ENCODE measurements at places on chromosomes 2 and 18. TPM values are rescaled to one million over a fixed set of nuclear protein-coding genes. Genes with fewer than 3 reads are reported as not detected.
A peak's percentile ranks its signal among the peaks of the same experiment; 100 is the strongest.

The MGAT4A gene
- polyA plus RNA-seq, result 4.6 TPM

The SGPP2 gene
- polyA plus RNA-seq, result 3.4 TPM

The MFSD2B gene
- 0.20 TPM for polyA plus RNA-seq

The CAVIN2 gene
- polyA plus RNA-seq, result 31.5 TPM

GRCh38 chr18:78144669-78145068 lies 834.9 kb upstream of the SALL3 start:
- no peak overlapping the region for H3K4me3 ChIP-seq
- no peaks in the 10 kb centered on the region for H3K36me3 ChIP-seq
- no peaks in the 10 kb centered on the region for H3K27me3 ChIP-seq
- DNase-seq, result no peak
- H3K27ac ChIP-seq, result no peak overlapping the region
- H3K4me1 ChIP-seq, result no peaks in the 10 kb centered on the region

GRCh38 chr2:36753706-36754221 lies 57.3 kb downstream of the VIT start:
- H3K27ac ChIP-seq, result no peak overlapping the region
- no peaks in the 10 kb centered on the region for H3K36me3 ChIP-seq
- H3K4me1 ChIP-seq, result no peaks in the 10 kb centered on the region
- no peak for DNase-seq

DNA sequence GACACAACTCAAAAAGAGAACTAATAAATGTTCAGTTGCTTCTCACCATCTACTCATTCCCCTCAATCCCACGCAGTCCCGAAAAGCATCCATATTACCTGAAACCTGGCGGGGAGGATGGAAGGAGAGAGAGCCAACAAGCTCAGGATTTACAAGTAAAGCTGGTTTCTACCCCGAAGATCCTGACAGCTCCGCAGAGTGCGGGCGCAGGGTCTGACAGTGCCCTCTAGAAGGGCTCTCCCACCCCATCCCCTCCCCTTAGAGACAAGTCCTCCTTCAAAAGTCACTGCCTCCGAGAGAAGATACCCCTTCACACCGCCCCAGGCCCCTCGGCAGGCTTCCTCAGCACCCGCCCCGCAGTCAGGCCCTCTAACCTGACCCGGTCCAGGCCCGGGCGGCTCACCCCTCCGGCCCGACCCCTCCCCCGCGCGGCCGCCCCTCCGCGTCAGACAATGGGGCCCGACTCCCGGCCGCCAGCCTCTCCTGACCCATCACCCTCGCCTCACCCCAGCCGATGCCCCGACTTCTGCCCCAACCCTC lies 550 bp downstream of the RAB1A start:
- peak overlapping the region; percentile 93 for H3K27ac ChIP-seq
- H3K4me1 ChIP-seq, result peaks cover 45% of the 10 kb centered on the region
- H3K4me3 ChIP-seq, result peak overlapping the region; percentile 76
- H3K27me3 ChIP-seq, result no peaks in the 10 kb centered on the region
- no peaks in the 10 kb centered on the region for H3K36me3 ChIP-seq

GRCh38 chr2:47043142-47043890 lies 111.8 kb downstream of the STPG4 start:
- no peaks in the 10 kb centered on the region for H3K36me3 ChIP-seq
- no peaks in the 10 kb centered on the region for H3K27me3 ChIP-seq
- DNase-seq, result peak; percentile 59
- peak overlapping the region; percentile 81 for H3K27ac ChIP-seq

- DNase-seq, result no peak
- H3K4me3 ChIP-seq, result no peak overlapping the region
- H3K27me3 ChIP-seq, result no peaks in the 10 kb centered on the region
- no peak overlapping the region for H3K27ac ChIP-seq
- no peaks in the 10 kb centered on the region for H3K36me3 ChIP-seq
Measured at GRCh38 chr2:7358865-7359447, 441.7 kb downstream of the RNF144A start.

DNA sequence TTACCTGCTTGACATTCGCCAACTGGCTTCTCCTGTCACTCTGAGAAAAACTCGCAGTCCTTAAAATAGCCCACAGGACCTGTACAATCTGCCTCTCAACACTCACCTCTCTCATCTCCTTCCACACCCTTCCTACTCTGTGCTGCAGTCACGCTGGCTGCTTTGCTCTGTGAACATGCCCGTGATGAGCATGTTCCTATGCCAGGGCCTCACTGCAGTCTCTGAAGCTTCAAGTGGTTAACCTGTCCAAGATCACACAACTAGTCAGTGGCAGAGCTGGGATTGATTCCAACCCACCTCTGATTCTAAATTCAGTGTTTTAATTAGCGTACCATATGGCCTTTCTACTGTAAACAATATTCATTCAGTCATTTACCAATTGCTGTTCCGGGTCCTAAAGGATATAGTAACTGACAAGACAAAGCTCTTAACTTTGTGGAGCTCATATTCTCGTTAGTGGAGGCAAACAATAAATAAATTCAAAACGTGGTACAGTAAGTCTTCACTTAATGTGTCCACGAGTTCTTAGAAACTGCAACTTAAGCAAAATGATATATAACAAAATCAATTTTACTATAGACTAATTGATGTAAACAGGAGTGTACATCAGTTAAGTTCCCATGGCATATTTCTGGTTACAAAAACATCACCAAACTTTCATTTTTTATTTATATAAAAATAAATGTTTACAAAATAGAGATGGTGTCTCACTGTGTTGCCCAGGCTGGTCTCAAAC lies 38.9 kb upstream of the FBXO11 start:
- no peak for DNase-seq
- H3K4me1 ChIP-seq, result no peaks in the 10 kb centered on the region
- H3K27ac ChIP-seq, result no peak overlapping the region
- H3K27me3 ChIP-seq, result no peaks in the 10 kb centered on the region
- H3K36me3 ChIP-seq, result no peaks in the 10 kb centered on the region
- no peak overlapping the region for H3K4me3 ChIP-seq

DNA sequence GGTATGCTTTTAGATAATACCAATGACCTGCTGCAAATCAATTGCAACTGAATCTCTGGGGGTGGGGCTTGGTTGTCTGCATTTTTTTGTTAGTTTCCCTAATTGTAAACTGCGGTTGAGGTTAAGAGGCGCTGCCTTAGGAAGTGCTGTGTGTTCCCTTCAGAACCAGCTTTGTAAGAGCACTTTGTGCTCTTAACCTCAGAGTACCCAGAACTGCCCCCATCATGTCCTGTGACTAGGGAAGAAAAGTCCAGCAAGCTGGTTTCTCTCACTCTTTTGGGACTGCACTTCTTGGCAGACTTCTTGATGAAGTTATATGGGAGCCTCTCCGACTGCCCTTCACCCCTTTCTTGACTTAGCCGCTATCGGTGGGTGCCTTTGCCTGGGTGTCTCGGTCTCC lies 245.5 kb upstream of the CXCR4 start:
- no peak overlapping the region for H3K27ac ChIP-seq
- DNase-seq, result no peak
- no peaks in the 10 kb centered on the region for H3K36me3 ChIP-seq
- H3K4me1 ChIP-seq, result no peaks in the 10 kb centered on the region
- no peaks in the 10 kb centered on the region for H3K27me3 ChIP-seq

GRCh38 chr2:214310319-214310718 lies 100.5 kb upstream of the VWC2L start:
- no peak overlapping the region for H3K4me3 ChIP-seq
- H3K27ac ChIP-seq, result no peak overlapping the region
- DNase-seq, result no peak
- no peaks in the 10 kb centered on the region for H3K27me3 ChIP-seq

DNA sequence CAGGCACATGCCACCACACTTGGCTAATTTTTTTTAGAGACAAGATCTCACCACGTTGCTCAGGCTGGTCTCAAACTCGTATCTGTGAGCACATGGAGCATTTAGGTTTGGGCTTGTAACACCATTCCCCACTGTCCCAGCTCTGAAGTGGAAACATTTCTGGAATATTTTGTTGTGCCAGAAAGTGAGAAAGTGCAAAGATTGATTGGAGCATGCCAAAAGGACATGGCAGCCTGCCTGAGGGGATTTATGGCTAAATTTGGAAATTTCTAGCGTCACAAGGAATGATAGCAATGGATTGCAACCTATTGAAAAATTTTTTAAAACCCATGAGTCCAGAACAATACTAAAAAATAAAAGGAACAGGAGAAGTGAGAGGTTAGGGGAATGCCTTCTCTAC lies 136.8 kb downstream of the ESCO1 start:
- H3K4me3 ChIP-seq, result no peak overlapping the region
- H3K27me3 ChIP-seq, result no peaks in the 10 kb centered on the region
- H3K27ac ChIP-seq, result peak overlapping the region; percentile 1
- H3K4me1 ChIP-seq, result no peaks in the 10 kb centered on the region
- no peaks in the 10 kb centered on the region for H3K36me3 ChIP-seq

DNA sequence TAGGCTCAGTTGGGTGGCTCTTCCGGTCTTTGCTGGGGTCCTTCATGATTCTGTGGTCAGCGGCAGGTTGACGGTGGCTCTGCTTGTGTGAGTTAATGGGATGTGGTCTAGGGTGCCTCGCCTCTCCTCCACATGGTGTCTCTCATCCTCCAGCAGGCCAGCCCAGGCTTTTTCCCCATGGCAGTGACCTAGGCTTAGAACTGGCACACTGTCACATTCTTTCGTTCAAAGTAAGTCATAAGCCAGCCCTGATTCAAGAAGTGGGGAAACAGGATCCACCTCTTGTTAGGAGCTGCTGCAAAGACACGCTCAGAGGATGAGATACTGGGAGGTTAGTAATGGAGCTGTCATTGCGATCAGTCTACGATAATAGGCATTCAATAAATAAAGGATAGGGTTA lies 46.0 kb upstream of the CTIF start:
- H3K27ac ChIP-seq, result no peak overlapping the region
- H3K4me1 ChIP-seq, result peaks cover 24% of the 10 kb centered on the region

DNA sequence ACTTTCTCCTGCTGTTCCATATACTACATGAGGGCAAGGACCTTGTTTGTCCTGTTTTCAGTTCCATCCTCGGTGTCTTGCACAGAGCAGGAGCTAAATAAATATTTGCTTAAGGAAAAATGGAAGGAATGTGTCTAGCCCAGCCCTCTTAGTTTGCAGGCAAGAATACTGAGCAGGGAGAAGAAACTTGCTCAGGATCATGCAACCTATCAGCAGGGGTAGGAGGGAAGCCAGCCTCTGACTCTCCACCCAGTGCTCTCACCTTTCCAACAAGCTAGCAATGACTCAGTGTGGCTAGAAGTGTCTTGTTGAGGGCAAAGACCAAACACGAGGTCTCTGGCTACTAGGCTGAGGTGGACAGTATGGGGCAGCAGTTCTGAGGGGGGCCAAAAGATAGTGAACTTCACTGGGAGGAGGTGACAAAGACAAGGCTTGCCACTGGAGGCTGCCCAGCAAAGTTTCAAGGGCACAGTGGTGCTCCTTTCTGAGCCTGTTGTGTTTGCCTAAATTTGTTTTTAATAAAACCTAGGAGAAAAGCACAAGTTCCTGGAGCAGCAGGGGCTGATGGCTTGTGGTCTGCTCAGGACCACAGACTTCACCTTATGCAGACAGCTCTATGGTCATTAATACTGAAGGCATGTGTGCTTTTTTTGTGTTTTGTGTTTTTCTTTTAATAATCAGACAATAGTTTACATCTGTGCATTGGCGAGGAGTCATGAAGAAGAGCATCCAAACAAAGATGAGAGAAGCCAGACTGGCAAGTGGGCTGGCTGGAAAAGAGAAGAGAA lies 49.1 kb upstream of the CTAGE1 start:
- no peaks in the 10 kb centered on the region for H3K36me3 ChIP-seq
- H3K27ac ChIP-seq, result peak overlapping the region; percentile 88
- no peak overlapping the region for H3K4me3 ChIP-seq
- H3K27me3 ChIP-seq, result no peaks in the 10 kb centered on the region
- H3K4me1 ChIP-seq, result peaks cover 50% of the 10 kb centered on the region

Data from heart right ventricle (tissue), 16 donors.